ENCODE measurements at places on chromosomes 12 and 14.
A peak's percentile ranks its signal among the peaks of the same experiment; 100 is the strongest.

- no peak for DNase-seq
Observed at GRCh38 chr12:85422762-85423161, 142.7 kb downstream of the ALX1 start.

DNA sequence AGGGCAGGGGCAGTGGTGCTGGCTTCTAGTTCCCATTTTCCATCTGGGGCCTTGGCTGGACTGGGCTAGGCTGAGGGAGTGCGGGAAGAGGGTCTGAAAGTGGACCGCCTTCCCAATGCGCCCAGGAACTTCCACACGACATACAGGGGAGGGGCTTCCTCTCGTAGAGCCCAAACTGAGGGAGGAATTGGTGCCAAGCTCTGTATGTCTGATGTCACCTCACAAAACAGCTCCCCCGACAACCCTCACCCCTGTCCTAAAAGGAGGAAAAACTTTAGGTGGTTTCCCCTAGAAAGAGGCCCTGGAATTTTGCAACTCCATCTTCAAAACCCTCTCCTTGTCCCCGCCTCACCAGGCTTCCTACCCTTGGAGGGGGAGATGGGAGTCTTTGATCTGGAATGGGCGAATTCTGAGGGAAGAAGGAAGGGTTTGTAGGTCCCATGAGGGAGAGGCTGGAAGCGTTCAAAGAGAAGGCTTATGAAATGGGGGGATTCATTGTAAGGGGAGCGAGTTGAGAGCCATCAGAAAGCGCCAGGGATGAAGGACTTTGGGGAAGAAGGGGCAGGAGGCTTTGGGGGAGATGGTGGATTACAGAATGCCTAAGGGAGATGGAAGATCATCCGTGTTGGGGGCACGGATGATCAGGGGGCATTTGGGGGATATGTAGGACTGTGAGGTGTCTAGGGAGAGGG is 844 bp downstream of the GLTP start:
- DNase-seq: no peak

GRCh38 chr12:100199347-100200149 is 1.1 kb upstream of the ACTR6 start:
- no peak for DNase-seq

GRCh38 chr12:1107669-1108068 is 116.6 kb downstream of the ERC1 start:
- DNase-seq: no peak

GRCh38 chr14:103802356-103802755 is 45.0 kb downstream of the PPP1R13B start:
- no peak for DNase-seq

DNA sequence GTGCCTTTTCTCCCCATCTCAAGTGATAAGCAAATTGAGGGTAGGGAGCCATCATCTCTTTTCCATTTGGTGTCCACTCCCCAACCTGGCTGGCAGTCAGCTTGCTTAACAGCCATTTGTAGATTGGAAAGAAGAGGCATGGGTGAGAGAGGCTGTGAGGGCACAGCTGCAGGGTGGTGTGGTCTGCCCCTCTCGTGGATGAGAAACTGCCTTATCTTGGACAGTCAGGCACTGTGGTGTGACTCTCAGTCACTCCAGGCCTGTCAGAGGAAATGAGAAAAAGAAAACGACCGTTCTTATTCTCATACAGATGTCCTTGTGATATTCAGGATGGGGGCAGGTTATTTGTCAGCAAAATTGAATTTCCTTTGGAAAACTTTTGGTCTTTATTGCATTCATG is 65.1 kb upstream of the SRSF5 start:
- no peak for DNase-seq

GRCh38 chr12:121626853-121627640 is 717 bp downstream of the ORAI1 start:
- no peak for DNase-seq

DNA sequence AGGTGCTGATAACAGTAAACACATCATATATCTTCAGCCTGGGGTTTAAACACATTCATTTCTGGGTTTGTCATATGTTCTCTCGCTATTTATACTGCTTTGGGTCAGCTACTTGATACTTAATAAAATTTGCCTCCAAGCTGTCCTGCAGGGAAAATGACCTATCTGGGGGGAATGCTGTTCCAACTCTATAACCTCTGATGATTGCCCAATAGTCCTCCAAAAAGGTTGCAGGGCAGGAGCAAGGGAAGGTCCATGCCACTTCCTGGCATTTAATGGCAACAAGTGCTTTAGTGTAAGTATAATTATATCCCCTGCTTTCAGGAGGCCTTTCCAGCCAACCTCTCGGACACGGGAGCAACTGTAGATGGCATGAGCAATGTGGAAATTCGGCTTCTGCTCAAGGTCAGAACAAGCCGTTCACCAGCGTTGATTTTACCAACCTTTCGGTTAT is 198.0 kb upstream of the EEA1 start:
- DNase-seq: no peak

- DNase-seq: peak; percentile 1
Observed at GRCh38 chr12:54879150-54879549, 24.8 kb downstream of the MUCL1 start.

DNA sequence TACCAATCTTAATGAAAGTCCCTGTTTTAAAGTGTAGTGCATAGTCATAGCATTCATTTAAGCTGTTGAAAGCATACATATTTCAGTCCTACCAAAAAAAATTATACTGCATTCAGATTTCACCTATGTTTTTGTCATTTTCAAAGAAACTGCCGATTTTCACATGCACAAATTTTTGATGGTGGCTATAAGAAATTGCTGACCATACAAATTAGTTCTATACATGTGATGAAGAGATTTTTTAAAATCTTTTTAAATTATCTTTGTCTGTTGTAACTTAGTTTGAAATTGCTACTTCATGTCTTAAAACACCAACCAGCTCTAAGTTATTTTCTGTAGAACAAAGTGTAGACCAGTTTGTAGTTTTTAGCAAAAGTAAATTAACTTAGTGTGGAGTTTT is 3.5 kb upstream of the GTF2A1 start:
- DNase-seq: no peak

- DNase-seq: no peak
Observed at GRCh38 chr14:22460461-22461195, 128.4 kb downstream of the DAD1 start.

DNA sequence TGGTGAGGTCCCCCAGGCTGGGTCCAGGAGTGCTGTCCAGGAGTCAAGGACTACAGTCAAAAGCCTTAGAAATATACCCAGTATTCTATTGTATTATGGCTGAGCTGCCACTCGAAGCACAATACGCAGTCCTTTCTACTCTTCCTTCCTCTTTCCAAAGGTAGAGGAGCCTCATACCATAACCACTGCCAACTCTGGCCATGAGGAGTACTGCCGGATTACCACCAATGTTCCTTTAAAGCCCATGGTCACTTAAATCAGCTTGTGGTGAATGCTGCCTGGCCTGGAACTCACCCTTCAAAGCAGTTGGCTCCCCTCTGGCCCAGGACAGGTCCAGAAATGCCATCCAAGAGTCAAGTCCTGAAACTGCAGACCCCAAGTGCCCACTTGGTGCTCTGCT is 425.4 kb downstream of the SLC16A7 start:
- no peak for DNase-seq

DNA sequence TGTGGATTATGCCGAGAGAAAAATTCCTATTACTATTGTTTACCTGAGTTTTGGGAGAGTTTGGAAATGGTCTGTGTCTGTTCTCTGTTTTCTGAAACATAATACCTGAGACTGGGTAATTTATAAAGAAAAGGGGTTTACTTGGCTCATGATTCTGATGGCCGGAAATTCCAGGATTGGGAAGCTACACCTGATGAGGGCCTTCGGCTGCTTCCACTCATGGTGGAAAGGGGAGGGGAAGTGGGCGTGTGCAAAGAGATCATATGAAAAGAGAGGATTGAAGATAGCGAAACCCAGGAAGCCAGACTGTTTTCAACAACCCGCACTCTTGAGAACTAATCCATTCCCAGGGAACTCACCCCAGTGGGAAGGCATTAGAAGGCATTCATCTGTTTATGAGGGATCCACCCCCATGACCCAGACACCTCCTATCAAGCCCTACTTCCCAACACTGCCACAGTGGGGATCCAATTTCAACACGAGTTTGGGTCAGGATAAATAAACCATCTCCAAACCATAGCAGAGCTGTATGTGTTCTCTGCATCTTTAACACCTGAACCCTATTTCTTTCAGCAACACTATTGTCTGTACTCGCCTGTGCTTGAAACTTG is 51.1 kb downstream of the APAF1 start:
- no peak for DNase-seq

DNA sequence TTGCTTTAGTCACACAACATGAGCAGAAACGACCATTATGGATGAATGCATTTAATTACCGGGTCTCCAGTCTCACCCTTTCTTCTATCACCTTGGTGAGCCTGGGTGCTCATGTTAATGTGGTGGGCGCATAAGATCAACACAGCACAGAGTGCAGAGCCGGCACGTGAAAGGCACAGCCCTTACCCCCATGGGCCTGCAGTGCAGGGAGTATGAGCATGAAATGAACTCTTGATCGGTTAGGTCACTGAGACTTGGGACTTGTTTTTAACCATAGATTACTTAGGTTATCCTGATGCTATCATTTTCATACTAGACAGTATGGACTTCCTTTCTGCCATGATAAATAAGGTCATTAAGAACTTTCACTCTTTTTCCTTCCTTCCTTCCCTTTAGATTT is 156.8 kb downstream of the CRADD start:
- DNase-seq: no peak

DNA sequence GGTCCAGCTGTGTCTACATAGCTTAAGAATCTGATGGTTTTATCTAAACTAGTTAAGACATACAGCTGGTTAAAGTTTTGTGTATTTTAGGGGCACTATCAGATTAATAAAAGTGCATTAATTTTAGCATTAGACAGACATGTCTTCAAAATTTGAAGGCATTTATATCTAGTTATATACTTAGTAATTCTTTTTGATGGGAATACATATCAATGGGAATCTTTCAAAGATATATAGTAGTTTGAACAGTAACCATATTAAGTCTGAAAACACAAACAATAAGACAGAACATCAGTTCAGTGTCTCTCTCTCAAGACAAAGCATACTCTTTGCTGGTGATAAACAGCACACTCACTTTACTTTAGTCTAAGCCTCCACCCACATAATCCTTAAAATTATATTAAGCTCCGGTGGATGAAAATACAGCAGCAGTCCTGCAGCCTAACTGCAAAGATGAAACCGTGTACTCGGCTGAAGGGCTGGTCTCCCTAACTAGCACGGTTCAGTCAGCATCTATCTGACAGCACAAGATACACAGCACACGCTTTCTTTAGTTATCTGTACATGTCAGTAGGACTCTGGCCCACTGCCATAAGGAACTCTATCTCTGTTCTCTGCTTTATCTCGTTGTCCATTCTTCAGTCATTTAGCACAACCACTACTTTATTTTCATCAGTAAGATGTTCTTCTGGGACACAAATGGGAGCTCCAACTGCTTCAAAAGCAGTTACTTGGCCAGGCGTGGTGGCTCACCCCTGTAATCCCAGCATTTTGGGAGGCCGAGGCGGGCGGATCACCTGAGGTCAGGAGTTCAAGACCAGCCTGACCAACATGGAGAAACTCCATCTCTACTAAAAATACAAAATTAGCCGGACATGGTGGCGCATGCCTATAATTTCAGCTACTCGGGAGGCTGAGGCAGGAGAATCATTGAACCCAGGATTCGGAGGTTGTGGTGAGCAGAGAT is 80.5 kb downstream of the MED13L start:
- no peak for DNase-seq

- no peak for DNase-seq
Observed at GRCh38 chr12:44574586-44574985, 301.5 kb downstream of the NELL2 start.

- no peak for DNase-seq
Observed at GRCh38 chr12:77082021-77082420, 16.7 kb upstream of the E2F7 start.

GRCh38 chr12:49264466-49264872 is 413 bp upstream of the TUBA1C start:
- DNase-seq: no peak

DNA sequence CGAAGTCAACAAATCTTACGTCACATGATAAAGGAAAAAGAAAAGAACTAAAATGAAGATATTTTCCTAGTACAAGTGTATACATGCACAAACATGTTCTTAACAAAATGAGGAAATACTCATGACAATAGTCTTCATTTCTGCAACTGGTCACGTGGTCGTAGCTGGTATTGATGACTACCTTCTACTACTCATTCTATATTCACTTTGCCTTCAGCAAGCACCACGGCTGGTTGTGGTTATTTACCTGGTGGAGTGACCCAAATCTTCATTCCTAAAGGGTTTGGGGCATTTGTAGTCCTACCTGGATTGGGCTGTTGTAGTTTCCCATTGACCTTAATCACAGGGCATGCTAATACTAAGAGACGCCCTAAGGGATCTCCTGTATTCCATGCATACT is 51.2 kb downstream of the FIGNL2 start:
- DNase-seq: no peak

Measured in AG09319 (cell line).